ENCODE measurements at places on chromosomes 1 and 21.

GRCh38 chr21:44421901-44422840 lies 33.1 kb upstream of the LRRC3 start:
- DNase-seq: no peak

DNA sequence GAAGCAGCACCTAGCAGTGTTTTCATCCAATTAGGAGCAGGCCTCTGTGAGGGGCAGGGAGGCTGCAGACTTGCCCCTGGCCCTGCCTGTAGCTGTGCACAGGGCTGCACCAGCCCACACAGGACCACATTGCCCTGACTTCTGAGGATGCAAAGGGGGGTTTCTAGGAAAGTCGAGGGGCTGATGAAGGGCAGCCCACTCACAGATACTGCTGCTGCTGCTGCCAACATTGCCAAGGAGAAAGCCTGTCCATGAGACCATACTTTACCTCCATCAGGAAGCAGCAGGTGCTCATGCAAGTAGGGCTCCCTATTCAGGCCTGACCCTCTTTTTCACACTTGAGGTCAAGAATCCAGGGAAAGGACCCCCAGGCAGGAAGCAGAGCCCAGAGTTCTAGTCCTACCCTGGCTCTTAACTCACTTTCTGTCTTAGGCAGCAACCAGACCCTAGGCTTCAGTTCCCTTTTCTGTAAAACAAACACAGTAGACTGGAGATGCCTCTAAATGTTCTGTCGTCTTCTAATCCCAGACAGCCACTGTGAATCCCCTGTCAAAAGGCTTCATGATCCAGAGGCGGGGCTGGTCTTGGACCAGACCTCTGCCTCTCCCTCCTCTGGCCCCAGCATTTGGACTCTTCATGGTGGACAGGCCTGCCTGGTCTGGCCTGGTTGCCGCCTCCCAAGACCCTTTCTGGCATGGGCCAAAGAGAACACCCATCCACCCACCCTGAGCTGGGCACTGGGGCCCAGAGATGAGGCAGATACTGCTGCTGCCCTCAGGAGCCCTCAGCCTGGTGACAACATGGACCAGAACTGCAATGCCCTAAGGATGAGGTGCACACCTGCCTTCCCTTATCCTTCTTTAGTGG lies 120.2 kb downstream of the GLIS1 start:
- no peak for DNase-seq

GRCh38 chr1:184330875-184331274 lies 56.0 kb upstream of the C1orf21 start:
- DNase-seq: no peak

DNA sequence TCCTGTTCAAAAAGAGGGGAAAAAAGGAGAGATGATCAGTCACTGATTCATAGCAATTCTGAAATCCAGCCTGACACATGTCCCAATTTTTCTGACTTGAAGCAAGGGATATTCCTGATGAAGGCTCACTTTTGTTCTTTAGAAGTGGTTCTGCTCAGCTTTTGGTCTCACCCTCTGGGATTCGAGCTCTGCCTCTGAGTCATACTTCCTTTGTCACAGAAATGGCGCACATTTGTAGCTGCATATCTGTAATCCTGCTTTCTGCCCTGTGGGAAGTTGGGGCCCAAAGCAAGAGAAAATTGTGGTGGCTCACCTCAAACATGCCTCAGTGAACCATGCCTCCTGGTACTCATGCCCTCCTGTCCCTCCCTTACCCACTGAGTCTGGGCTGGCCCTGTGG lies 22.3 kb upstream of the FAM78B start:
- no peak for DNase-seq

DNA sequence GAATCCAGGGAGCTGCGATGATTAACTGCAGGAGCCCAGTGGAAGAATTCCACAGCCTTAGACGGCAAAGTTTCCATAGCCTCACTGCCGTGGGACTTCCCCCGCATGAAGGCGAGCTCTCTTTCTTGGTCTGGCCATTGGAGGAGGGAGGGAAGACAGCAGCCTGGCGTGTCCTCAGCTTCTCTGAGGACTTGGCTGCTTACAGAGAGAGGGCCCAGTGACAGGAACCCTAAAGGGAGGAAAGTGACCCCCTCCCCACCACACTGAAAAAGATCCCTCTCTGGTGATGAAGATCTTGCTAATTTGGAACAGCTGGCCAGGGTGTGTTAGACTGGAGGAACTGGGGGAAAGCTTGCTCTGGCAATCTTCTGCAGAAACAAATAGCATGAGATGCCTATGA lies 41.0 kb downstream of the ATP2B4 start:
- no peak for DNase-seq

- DNase-seq: no peak
Measured at GRCh38 chr1:2506007-2506860, 20.2 kb downstream of the PANK4 start.

DNA sequence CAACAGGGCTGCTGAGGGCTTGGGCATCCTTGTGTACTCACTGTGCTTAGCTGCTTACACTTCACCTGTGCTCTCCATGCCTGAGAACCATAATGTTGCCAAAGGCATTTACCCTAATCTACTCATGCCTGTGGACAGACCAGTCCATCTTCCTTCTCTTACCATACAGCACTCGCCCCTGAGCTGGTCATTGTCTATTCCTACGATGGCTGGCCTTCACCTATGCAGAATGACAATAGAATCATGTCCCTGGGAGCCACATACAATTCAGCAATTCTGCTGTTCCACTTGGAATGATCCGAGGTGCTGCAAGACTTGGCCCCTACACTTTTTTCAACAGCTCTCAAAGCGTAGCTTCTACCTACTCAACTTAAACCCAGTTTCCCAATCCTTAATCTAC lies 96.5 kb downstream of the PAPPA2 start:
- DNase-seq: no peak

- no peak for DNase-seq
Measured at GRCh38 chr1:44554706-44555105, 119.6 kb downstream of the TMEM53 start.

GRCh38 chr1:9198538-9199361 lies 35.8 kb upstream of the H6PD start:
- no peak for DNase-seq

- no peak for DNase-seq
Measured at GRCh38 chr1:53585129-53585528, 125.9 kb downstream of the DMRTB1 start.

DNA sequence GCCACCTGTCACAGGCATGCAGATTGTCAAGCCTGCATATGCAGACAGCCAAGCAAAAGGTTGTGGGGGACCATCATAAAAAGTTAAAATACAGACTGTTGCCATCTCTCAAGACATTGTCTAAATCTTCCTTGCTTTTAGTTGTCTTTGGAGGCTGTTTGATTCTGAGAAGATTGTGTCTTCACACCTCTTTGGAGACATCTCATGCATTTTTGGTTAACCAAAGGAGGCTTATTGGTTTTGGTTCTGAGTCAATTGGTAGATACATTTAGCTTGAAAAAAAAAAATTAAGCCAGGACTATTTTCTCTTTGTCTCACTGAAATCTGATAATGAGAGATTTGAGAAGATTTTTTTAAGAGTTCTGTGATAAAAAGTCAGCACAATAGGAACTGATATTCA lies 217.6 kb downstream of the LYPLAL1 start:
- no peak for DNase-seq

- no peak for DNase-seq
Measured at GRCh38 chr1:155006601-155007101, 4.0 kb downstream of the ZBTB7B start.

GRCh38 chr1:235624721-235625333 lies 24.8 kb downstream of the GNG4 start:
- no peak for DNase-seq

DNA sequence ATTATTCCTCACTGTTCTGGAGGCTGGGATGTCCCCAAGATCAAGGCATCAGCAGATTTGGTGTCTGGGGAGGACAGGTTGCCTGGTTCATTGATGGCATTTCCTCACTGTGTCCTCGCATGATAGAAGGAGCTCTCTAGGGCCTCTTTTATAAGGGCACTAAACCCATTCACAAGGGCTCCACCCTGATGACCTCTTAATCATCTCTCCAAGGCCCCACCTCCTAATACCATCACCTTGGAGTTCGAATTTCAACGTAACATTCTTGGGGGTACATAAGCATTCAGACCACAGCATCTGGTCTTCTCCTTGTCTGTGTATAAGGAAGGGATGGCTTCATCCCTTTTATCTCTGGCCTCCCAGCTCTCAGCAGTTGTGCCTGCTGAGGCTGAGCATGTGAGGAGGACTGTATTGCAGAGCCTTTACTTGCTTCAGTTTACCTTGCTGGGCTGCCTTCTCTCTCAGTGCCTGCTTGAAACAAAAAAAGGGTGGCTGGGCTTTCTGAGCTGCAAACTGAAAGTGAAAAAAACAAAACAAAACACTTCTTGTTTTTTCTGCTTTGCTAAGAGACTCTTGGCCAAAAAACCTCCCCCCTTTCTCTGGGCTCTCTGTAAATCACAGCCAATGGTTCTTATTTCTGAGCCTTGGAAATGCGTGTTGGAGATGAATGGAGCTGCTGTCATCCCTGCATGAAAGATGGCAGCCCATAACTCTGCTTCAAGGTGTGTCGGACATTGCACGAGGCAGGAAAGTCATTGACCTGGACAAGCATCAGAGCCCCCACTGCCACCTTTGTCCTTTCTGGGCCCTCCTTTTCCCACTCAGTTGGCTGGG lies 75.8 kb downstream of the RHOU start:
- DNase-seq: no peak

GRCh38 chr1:117615474-117615873 lies 9.6 kb downstream of the TENT5C start:
- DNase-seq: no peak

- no peak for DNase-seq
Measured at GRCh38 chr1:213110349-213111300, 59.6 kb downstream of the RPS6KC1 start.

GRCh38 chr1:39799770-39800470 lies 11.3 kb upstream of the BMP8B start:
- no peak for DNase-seq

DNA sequence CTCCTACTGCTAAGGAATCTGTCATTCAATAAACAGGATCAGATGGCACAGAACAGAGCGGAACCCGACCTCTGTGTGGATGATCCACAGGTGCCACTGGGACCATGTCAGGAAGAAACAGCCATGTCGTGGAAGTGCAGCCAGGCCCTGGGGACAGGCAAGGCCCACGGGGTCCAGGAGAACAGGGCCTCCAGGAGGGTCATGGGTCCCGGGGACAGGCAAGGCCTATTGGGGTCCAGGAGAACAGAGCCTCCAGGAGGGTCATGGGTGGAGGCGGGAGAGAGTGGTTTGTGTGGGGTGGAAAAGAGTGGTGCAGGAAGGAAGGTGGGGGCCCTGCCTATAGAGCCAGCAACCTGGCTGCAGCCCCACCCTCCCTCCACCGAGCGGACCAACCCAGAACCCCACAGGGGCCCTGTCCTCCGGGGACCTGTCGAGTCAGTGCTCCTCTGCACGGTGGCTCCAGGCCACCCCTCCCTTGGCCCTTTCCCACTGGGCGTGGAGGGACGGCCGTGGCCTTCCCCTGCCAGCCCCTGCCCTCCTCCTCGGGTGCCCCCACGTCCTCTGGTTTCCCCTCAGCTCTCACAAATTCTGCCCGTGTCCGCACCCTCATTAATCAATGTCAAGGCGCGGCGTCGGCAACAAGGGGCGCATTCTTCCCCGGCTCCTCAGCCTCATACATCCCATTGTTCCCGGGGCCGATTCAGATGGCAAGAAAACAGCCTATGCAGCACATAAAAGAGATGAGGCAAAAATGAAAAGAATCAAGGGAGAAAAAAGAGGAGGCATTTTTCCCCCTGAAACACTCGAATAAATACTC lies 146.4 kb downstream of the PRDM16 start:
- DNase-seq: no peak

DNA sequence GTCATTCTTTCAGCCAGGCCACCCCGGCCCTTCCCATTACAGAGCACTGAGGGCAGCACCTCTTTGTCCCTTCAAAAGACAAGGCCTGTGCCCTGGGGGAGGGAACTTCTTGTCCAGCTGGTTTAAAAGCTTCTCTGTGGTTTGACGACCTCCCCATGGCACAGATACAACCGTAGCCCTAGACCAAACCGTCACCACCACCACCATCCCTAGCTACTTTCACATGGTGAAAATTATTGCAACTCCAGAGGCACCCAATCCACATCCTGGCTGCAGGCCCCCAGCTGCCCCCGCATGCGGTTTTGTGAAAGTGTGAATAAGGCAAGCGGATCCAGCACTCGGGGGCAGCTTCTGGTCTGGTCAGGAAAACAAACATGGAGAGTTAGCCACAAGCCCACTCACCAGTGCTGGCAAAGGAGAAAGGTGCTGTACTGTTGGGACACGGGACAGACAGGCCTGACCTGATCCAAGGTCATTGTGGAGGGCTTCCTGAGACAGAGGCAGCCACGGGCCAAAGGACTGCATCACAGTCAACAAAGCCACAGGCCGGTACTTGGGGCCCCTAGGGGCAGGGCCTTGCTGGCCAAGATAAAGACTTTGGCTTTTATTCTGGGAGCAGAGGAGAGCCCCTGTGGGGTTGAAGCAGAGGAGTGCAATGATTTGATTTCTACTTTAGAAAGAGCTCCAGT lies 31.2 kb downstream of the CDCA8 start:
- DNase-seq: no peak

DNA sequence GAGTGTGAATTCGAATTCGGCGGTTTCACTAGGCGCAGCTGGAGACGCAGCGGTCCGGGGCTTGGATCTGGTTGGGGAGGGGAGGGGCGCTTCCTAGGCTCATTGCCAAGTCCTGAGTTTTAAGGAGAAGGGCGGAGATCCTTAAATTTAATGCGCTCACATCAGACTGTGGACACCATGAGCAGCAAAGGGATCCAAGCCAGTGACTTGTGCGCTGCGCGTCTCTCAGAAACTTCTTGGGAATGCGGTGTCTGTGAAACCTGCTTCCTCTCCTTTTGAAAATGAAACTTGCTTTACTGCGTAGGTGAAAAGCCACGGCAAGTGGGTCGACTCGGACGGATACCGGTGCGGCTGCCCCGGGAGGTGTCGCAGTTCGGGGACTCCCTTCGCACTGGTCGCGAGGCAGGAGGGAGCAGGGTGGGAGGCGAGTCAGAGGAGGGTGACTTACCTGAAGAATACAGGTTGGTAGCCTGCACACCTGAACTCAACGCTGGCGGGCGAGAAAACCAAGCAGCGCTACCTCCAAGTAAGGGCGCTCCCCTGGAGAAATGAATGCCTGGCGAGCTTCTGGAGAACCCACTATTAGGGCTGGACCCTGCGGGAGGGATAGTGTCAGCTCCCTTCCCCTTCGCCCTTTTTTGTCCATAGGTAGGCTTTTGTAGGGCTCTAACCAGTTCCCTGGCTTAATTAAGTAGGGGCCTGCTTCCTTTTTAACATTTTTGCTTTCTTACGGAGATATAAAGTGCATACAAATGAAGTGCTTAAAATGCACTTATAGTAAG lies 992 bp downstream of the TENT5C start:
- DNase-seq: no peak

GRCh38 chr1:40594187-40594531 lies 62.7 kb downstream of the ZNF684 start:
- no peak for DNase-seq

DNA sequence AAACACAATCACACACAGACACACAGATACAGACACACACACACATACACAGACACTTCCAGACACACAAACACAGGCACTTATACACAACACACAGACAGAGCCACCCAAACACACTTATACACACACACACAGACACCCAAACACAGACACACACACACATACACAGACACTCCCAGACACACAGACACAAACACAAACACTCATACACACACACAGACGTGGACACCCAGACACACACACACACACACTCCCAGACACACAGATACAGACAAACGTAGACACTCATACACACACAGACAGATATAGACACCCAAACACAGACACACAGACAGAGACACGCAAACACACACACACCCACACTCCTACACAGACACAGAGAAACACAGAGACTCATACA lies 272.1 kb downstream of the GRIK3 start:
- DNase-seq: no peak

GRCh38 chr1:31792541-31792940 lies 23.3 kb downstream of the SPOCD1 start:
- DNase-seq: no peak
